MV-4-11 (cell line): ENCODE measurements at places on chromosomes 12 and 14.

DNA sequence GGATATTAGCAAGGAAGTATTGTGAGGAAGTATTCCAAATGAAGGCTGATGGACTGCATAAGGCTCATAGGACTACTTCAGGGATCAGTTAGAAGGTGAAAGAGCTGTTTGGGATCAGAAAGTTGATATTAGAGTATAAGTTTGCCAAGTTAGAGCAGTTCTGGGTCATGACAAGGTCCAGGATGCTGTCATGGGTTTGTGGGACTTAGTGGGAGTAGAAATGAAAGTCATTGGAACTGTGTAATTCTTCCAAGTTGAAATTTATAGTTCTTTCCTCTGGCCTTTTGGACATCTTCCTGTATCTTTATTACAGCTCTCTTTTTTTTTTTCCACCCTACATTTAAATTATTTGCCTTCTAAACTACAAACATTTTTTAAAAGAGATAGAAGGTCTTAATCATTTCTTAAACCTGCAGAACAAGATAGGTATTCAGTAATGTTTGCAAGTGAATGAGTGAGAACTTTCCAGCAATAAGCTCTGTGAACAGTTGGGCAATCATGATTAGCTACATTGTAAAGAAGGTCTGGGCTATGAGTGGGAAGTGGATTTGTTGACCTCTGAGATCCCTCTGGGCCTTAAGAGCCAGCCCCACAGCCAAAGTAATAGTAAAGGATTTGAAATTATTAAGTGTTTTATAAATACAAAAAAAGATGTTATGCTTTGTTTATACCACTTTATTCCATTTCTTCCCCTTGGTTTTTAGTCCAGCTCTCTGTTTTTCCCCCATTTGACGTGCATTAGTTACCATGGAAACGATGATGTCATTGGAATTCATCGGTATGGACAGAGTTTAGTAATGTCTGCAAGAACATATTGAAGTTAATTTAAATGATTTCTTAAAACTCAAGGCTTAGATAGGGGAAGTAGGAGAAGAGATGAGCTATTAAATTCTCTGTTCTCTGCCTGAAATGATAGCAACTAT is 247.9 kb upstream of the ARHGAP5 start:
- DNase-seq: peak; percentile 13

GRCh38 chr14:22778084-22778483 is 11.6 kb downstream of the OXA1L start:
- DNase-seq: peak; percentile 58

DNA sequence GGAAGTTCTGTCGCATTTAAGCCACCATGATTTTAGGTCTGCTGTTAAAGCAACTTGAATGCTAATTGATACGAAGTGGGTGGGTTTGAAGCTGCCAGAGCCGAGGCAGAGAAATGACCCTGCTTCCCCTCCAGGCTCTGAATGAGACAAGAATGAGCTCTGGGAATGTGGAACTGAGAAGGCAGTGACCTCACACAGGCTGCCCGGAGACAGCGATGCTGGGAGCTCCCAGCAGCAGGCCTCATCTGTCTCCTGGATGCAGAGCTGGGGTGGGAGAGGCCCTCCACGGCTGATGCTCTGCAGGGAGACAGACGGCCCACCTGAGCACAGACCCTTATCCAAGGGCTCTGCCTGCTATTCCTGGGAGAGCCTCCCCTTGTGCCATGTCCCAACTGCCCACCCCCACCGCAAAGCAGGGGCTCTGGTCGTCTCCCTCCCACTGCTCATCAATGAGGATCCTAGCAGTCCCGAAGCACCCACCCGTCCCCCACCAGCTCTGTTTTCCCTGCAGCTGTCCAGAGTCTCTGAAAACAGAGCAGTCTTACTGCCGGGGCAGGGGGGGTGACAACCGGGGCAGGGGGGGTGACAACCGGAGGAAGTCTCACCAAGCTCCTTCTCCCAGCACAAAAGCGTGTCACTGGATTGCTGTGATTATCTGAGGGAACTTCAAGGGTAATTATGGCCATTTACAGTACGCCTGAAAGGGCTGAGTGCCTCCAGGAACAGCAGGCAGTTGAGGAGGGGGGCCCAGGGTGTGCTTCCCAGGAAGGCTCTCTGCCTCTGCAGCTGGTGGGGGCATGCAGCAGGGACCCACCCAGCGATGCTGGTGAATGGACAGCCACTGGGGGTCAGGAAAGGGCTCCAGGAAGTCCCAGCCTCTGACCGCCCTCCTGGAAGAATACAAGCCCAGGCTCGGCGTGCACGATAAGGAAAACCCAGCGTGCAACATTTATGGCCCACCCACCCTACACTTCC is 67.8 kb downstream of the CHGA start:
- DNase-seq: no peak

DNA sequence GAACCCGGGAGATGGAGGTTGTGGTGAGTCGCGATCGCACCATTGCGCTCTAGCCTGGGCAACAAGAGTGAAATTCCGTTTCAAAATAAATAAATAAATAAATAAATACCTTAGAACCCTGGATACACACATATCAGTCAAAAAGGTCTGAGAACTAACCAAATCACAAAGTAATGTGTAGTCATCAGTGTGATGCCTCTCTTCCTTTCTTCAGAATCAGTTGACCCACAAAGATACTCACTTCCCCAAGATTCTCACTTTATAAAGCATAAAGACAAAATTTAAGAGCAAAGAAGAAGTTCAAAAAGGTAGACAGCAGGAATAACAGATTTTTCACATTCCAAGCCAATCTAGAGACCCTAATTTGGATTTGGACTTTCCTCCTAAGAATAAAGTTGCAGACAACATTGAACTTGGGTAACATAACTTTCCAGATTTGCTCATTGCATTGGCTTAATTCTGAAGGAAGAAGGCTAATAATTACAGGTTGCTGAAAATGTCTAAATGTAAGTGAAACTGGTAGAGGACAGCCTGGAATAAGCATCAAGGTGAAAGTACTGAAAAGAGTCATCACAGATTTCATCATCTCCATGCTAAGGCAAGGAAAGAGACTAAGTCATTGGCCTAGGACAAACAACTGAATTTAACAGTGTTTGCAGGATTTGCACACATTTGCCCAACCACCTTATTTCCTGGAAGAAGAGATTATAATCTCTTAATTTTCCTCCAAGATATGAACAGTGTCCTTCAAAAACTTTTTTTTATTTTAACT is 17.4 kb downstream of the TMED10 start:
- DNase-seq: peak; percentile 60

GRCh38 chr14:23559926-23560520 is 4.0 kb downstream of the THTPA start:
- no peak for DNase-seq

DNA sequence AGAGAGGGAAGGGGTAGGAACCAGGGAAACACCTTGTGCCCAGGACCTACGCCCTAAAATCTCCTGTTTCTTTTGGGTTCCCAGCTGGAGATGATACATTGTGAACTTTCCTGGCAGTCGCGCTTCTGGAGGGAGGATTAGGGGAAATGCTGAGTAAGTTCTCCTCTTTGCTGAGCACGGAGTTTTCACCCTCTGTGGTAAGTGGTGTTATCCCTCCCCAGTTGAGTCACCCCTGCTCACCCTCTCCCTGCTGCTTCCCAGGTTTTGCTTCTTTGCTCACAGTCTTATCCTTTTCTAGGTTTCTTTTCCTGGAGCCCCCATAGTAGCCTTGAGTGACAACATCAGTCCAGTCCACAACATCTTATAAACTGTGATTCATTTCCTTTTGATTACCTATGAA is 789.1 kb downstream of the TMEM121 start:
- no peak for DNase-seq
